Aorta (tissue), 5 donors: ENCODE measurements at places on chromosomes 4 and X. TPM values are rescaled to one million over a fixed set of nuclear protein-coding genes. Genes with fewer than 3 reads are reported as not detected.

Gene GAGE12E
- total RNA-seq, result not detected

- DNase-seq, result no peak
These were observed 295.6 kb downstream of the EVC2 start for GRCh38 chr4:5412751-5413150.

DNA sequence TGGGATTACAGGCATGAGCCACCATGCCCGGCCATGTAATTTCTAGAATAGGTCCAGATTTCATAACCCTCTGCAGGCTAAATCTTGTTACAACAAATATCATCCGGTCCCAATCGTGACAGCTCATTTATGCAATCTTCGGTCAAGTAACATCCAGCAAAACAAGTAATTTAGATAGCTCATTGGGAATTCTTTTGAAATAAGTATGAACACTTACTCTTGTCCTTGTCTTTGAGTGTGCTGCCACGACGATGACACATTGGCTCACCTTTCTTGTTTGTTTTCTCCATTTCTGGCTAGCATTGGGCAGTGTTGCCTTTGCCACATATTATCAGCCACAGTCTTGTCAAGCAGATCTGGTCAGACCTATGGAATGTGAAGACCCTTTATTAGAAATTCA lies 92.0 kb downstream of the PHEX start:
- DNase-seq, result no peak

Gene GAGE12H
- total RNA-seq, result not detected

DNA sequence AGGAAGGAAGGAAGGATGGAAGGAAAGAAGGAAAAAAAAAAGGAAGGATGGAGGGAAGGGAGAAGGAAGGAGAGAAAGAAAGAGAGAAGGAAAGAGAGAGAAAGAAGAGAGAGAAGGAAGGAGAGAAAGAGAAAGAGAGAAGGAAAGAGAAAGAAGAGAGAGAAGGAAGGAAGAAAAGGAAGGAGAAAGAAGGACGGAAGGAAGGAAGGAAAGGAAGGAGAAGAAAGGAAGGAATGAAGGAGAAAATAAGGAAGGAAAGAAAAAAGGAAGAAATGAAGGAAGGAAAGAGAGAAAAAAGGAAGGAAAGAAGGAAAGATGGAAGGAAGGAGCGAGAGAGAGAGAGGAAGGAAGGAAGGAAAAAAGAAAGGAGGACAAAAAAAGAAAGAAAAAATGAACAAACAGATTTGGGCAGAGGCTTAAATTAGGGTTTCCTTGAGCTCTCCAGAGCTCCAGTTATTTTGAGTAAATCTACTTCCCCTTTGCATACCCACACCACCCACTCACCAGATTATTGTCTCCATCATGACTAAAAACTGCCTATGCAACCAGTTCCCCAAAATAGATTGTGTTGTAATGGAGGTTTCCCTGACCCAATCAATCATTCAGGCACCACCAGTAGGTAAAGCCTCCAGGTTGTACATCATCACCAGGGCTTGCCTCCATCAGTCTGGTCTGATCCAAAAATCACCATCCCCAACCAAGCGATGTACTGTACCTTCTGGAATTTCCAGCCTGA lies 1722.9 kb upstream of the PCDH10 start:
- DNase-seq, result no peak

DNA sequence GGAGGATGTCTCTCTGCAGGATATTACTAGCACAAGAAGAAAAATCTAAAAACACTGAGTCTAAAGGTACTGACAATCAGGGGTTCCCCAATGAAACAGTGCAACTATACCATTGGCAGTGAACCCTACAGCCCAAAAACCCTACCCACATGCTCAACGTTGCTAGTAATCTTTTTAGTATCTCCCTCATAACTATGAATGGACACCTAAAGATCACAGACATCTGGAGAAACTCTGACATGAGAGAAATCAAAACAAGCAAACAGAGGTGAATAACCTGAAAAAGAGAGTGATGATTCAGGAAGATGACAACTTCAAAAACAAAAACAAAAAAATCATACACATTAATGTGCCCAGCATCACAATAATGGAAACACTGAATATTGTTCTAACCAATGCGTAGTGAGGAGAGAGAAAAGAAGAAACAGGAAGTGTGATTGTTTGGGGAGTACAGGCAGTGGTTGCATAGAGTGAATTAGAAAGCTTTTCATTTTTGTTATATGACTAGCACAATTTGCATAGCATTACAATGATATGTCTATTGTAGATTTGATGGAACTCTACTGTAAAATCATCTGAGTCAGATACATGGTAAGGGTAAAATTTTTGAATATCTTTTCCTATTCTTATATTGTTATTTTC lies 78.9 kb upstream of the FMR1 start:
- DNase-seq, result no peak

- no peak for DNase-seq
These were observed 11.0 kb downstream of the EFHC2 start for GRCh38 chrX:44332437-44332836.

GRCh38 chr4:174373821-174374220 lies 90.1 kb downstream of the CEP44 start:
- DNase-seq, result no peak

GRCh38 chrX:153494061-153494460 lies 719 bp upstream of the BGN start:
- no peak for DNase-seq
